ENCODE measurements at places on chromosomes 12 and 14. TPM values are rescaled to one million over a fixed set of nuclear protein-coding genes. Genes with fewer than 3 reads are reported as not detected.

GRCh38 chr14:88346048-88346639 is 23.1 kb upstream of the KCNK10 start:
- no peak for DNase-seq

RPGRIP1 gene
- total RNA-seq, result 38.9 TPM

RIMBP2 gene
- 8.0 TPM for total RNA-seq

DNA sequence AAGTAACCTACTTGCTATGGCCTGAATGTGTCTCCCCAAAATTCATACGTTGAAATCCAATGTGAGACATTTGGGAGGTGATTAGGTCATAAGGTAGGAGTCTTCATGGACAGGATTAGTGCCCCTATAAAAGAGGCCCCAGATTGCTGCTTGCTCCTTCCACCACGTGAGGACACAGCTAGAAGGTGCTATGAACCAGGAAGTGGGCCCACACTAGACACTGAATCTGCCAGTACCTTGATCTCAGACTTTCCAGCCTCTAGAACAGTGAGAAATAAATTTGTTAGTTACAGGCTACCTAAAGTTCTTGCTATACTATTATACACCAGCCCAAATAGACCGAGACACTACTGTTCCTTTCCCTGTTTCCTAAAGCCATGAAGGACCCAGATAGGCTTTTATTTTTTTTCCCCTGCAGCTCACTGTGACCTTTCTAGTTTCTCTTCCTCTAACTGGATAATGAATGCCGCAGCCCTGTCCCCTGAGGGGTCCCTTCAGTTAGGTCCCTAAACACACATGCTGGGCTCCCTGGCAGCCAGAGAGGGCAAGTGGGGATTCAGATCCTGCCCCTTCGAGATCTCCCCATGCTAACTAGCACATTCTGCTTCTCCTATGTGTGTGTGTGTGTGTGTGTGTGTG is 19.3 kb downstream of the SLC25A3 start:
- no peak for DNase-seq

GRCh38 chr12:104478396-104479122 is 21.8 kb downstream of the CHST11 start:
- DNase-seq, result no peak

DNA sequence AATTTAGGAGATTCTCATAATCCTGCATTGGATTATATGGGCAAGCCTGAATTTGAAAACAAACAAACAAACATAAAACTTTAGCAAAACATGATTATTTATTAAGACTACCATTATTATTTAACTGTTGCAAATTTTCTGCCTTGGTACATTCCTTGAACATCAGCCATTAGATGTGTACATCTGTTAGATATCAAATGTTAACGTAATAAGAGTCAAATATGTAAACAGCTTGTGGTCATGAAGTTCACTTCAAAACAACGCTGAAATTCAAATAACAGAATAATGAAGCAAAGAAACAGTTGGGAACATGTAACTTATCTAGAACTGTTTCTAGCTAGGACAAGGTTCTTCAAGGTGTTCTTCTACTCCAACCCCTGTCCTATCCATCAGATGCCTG is 14.3 kb upstream of the TMX1 start:
- DNase-seq, result no peak

JKAMP gene
- 76.7 TPM for total RNA-seq

- DNase-seq, result no peak
Measured at GRCh38 chr12:58156697-58157096, 215.3 kb downstream of the ATP23 start.

GLT8D2 gene
- 5.7 TPM for total RNA-seq

DNA sequence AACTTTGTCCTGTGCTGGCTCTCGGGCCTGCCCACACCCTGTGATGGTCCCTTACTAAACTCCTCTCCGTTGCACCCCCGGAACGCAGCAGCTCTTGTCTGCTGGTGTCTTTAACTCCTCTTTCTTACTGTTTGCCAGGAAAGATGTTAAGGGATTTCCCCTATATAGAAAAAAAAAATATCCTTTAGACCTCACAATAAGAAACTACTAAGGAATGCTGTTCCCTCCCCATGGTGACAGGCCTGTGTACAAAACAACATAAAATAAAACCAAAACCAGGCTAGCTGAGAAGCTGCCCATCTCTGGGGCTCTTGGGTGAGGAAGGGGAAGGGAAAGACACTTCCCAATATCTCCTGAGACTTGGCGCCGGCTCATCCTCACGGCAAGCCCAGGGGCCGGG is 95.4 kb downstream of the CHGA start:
- DNase-seq, result no peak

SERPINA12 gene
- total RNA-seq, result 0.47 TPM

PLEKHD1 gene
- 0.87 TPM for total RNA-seq

- no peak for DNase-seq
Measured at GRCh38 chr14:96727073-96727472, 70.1 kb upstream of the VRK1 start.

HOXC11 gene
- 0.25 TPM for total RNA-seq

DNA sequence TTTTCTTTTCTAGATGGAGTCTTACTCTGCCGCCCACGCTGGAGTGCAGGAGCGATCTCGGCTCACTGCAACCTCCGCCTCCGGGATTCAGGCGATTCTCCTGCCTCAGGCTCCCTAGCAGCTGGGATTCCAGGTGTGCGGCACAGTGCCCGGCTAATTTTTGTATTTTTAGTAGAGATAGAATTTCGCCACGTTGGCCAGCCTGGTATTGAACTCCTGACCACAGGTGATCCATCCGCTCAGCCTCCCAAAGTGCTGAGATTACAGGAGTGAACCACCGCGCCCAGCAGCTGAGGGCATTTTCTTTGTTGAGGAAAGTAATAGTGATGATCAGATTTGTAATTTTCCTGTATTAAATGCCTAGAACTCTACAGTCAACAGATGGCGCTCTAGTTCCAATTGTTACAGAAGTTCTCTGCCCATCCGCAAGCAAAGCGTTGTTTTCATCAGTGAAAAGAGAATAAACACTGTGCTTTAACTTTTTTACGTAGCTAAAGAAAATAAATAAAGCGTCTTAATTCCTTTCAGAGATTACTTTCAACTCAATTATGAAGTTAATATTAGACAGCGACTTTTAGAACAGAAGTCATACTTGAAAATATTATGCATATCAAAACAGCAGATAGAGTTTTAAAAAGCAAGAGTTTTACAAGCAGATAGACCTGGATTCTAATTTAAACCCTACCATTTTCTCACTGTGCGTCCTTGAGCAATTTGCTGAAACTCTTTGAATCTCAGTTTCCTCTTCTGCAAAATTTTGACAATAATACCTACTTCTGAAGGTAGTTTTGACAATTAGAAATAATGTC is 335.1 kb downstream of the DUSP6 start:
- peak; percentile 48 for DNase-seq

- no peak for DNase-seq
Measured at GRCh38 chr14:97097296-97097695, 300.1 kb downstream of the VRK1 start.

DNA sequence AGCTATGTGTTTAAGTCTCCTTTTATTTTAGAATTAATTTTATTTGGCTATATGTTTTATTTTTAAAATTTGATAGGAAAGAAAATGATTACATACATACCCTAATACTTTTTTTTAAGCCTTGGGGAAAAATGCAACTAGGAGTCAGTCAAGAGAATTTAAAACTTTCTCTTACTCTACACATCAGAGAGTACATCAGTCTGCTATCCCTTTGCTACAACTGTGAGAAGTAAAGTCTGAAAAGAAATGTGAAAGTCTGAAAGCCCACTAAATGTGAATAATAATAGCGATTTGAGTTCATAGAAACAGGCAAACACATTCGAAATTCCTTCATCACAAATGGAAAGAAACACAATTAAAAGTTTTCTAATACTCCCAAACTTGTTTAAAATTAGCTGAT is 95.0 kb downstream of the PTPRQ start:
- DNase-seq, result no peak

All from testis (tissue), 5 donors.